ENCODE measurements at places on chromosomes 7 and 10.

DNA sequence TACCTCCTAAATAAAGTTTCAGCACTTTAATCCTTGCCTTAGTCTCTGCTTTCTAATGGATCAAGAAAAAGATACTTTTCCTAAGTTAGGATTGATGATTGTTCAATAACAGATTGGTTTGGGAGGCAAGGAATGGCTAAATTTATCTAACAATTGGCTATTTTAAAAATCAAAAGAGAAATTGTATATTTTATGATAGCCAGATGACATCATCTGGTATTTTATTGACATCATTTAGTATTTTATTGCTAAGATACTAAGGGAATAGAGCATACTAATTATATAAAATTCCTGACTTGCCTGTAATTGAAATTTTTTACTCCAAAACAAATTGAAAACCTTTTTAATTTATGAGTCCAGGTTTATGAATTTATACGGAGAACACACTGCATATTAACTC lies 19.3 kb upstream of the FAM13C start:
- DNase-seq = no peak

DNA sequence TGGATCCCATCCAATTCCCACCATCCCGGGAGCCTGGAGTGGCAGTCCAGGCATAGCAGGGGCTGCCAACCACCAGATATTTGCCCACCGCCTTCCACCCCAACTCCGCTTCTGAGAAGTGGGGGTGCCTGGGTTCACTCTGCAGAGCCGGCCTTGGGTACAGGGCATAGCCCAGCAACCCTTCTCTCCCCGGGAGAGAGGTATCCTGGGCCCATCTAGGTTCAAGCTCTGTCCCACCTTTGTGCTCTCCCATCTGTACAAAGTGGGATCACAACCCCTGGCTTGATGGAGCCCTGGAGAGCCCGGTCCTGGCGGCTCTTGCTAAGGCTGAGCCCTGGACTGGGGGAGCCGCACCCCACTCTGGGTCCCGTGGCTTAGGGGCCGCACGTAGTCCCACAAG lies 12.2 kb downstream of the MICALL2 start:
- no peak for DNase-seq

- DNase-seq = no peak
Measured at GRCh38 chr10:110634527-110635209, 9.5 kb upstream of the RBM20 start.

- no peak for DNase-seq
Measured at GRCh38 chr10:69810675-69811397, 9.1 kb downstream of the COL13A1 start.

GRCh38 chr7:31991846-31992245 lies 78.4 kb downstream of the PDE1C start:
- no peak for DNase-seq

- DNase-seq = no peak
Measured at GRCh38 chr7:137953043-137953664, 48.7 kb downstream of the CREB3L2 start.

DNA sequence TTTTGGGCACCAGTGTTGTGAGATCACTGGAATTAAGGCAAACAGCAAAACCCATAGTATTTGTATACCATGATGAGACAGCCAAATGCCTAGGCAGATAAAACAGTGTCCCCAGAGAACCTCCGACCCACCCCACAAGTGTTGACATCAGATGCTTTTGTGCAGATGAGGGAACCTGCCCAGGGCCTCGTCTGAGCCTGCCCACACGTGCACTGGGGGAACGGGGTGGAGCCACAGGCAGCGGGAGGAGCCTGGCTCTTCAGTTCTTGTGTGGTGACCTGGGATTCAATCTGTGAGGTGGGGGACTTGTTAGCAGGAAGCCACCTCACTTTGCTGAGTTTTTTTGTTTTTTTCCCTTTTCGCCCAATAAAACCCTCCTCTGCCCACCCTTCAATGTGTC lies 33.4 kb upstream of the OPTN start:
- no peak for DNase-seq

GRCh38 chr7:121578669-121579068 lies 182.6 kb upstream of the FAM3C start:
- DNase-seq = no peak

GRCh38 chr10:3760083-3760482 lies 24.9 kb downstream of the KLF6 start:
- DNase-seq = no peak

GRCh38 chr10:12605580-12606405 lies 256.4 kb downstream of the CAMK1D start:
- no peak for DNase-seq

Data from NCI-H1436 treated with DMSO at 0.1 percent for 48 hours (cell line).